ENCODE measurements at places on chromosomes 11 and 22. TPM values are rescaled to one million over a fixed set of nuclear protein-coding genes. Genes with fewer than 3 reads are reported as not detected.

DNA sequence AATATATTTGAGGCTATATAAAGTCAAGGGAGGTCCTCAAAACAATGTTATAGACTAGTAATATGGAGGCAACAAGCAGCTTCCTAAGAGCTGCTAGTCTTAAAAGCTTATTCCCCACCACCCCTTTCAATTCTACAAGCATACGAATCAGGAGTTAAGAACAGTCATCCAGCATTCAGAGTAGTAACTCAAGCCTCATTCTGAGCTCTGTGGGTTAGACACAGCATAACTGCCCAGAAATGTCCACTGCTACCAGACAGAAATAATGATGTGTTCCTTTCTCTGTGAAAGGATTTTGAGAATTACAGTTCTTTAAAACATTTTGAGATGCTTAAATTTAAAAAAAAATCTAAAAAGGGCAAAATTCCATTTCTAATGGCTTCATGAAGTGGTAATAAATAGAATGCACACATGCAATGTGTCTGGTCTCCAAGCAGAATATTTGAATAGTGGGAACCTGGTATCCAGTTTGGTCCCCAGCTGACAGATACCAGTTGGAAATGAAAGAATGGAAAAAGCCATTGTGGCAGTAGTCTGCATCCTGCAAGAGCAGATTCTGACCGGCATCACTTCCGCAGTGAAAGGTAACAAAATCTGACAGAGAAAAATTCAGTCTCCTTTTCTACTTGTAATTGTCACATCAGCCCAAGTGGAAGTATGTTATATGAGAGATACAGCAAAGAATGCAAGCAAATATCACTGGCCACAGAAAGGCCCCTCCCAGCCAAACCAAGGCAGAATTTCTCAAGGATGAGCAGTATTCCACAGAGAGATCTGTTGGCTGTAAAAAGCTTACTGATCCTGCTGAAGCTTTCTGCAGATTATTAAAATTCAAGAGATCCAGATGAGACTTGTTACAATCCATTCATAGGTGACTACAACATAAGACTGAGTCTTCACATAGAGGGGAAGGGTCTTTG lies 310.8 kb upstream of the PITPNB start:
- H3K4me3 ChIP-seq, result no peak overlapping the region
- no peak overlapping the region for H3K27ac ChIP-seq
- H3K4me1 ChIP-seq, result no peaks in the 10 kb centered on the region
- no peaks in the 10 kb centered on the region for H3K36me3 ChIP-seq
- H3K27me3 ChIP-seq, result peaks cover 7% of the 10 kb centered on the region

DNA sequence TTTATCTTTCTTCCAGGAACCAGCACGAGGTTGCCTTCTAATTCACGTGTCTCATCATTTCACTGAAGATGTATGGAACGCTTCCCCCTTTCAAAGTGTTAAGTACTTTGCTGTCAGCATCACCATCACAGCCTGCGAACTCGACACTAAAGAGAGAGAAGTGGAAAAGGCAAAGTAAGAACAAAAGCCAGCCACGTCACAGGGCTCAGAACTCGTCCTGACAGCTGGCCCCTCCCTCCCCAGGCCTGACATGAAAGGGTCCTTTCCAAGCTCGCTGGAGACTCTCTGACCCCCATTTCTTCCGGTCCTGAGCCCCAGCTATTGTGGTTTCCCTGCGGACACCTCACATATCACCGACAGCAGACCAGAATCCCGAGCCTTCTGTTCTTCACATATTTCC lies 177.8 kb upstream of the NTM start:
- H3K27me3 ChIP-seq, result no peaks in the 10 kb centered on the region
- H3K27ac ChIP-seq, result no peak overlapping the region
- no peaks in the 10 kb centered on the region for H3K4me1 ChIP-seq
- no peak for ATAC-seq
- H3K36me3 ChIP-seq, result no peaks in the 10 kb centered on the region
- H3K4me3 ChIP-seq, result no peak overlapping the region

GRCh38 chr11:115965767-115966504 lies 461.7 kb upstream of the CADM1 start:
- H3K36me3 ChIP-seq, result no peaks in the 10 kb centered on the region
- no peak overlapping the region for H3K27ac ChIP-seq
- no peaks in the 10 kb centered on the region for H3K27me3 ChIP-seq
- H3K4me3 ChIP-seq, result no peak overlapping the region
- no peaks in the 10 kb centered on the region for H3K4me1 ChIP-seq

- no peaks in the 10 kb centered on the region for H3K27me3 ChIP-seq
- H3K27ac ChIP-seq, result no peak overlapping the region
- ATAC-seq, result no peak
Measured at GRCh38 chr11:888310-889212, 22.0 kb downstream of the CHID1 start.

AQP11 gene
- 0.48 TPM for total RNA-seq
